ENCODE measurements at places on chromosomes 11 and 22.

- peak; percentile 40 for DNase-seq
Observed at GRCh38 chr11:130029137-130029536, 26.5 kb upstream of the PRDM10 start.

DNA sequence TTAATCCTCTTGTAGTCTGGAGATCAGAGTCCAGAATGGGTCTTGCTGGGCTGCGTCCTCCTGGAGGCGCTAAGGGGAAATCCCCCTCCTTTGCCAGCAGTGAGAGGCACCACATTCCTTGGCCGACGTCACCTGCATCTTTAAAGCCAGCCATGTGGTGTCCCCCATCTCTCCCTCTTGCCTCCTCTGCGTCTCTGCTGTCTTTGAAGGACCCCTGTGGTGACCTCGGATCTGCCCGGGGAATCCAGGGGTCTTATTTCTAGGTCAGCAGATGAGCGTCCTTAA, 27.2 kb upstream of the PARVB start:
- DNase-seq = no peak

DNA sequence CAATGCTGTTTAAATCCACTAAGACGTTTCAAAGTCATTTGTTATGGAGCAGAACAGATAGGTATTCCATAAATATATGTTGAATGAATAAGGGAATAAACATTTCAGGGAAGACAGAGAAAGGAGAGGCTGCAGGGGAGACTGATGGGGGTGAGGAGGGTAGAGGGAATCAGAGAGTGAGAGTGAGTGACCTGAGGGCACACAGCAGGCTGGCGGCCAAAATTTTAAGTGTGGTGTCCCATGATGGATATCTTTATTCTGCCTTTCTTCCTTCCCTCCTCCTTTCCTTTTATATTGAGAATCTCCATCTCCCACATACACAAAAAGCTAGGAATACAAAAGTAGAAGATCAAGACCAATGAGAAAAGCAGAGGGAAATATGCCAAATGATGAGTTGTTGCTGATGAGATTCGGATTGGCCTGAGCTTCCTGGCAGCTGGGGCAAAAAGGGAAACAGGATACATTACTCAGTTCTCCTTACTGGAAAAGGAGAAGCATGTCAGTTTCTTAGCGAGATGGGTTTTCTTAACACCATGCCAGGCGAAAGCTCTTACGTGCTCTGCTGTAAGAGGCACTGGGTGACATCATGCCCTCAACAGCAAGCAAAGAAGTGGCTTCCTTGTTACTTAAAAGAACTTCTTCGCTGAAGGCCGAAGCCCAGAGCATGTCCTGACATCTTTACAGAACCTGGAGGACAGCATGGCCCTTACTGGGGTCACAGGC, 11.2 kb upstream of the CYTH4 start:
- DNase-seq = no peak

DNA sequence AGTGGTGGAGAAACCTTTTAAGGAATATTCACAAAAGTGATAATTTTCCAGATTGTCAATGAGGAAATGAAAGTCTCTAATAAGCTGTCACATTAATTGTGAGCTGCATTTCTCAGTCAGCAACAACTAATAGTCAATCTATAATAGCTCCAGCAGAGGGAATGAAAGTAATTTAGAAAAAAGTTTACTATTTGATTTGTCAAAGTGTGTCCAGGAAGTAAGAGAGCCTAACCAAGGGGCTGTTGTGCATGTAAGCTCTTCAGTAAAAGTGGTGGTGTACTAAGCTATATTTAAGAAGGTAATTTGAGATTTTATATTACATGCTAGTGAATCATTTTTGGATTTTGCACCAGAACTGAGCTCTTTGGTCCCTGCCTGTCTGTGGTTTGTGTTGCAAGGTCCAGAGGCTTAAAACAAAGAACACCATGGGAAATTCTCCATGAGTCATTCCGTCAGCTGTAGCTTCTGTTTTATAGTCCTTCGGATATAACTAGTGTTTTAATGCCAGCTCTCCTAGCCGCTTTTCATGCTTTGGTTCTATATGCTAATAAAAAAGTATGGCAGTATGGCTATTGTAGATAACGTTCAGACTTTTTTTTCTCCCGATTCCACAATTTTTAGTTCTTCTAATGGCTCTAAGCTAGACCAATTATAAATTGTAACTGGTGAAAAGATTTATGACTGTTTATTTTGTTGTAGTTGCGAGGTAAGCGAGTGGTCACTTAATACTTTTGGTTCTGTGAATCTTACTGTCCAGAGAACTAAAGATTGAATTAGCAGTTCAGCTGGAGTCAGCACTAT, 64.6 kb downstream of the ARHGEF12 start:
- peak; percentile 97 for DNase-seq

DNA sequence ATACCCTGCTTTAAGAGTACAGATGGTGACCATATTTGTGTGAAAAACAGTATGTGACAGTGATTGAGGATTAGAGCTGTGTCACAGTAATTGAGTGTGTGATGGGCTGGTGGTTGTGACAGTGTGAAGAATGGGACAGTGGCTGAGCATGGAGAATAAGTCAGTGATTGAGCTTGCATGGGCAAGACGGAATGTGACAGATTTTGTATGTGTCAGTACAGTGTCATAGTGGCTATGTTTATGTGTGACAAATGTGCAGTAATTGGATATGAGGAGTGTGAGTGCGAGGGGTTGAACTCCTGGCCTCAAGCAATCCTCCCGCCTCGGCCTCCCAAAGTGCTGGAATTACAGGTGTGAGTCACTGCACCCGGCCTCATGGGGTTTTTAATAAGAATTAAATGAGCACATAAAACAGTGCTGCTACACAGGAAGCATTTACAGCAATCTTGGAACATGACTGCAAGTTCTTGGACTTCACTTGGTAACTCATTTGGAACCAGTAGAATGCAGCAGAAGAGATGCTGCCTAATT, 583 bp upstream of the RRAS2 start:
- DNase-seq = no peak

All from epithelial cell of esophagus (primary cell).